ENCODE measurements at places on chromosomes 4 and X. TPM values are rescaled to one million over a fixed set of nuclear protein-coding genes. Genes with fewer than 3 reads are reported as not detected.

SASH3 gene
- total RNA-seq: 108 TPM

PLAC8 gene
- 11.8 TPM for total RNA-seq

GPR34 gene
- total RNA-seq: 0.38 TPM

DGAT2L6 gene
- not detected for total RNA-seq

TCEAL9 gene
- 1.3 TPM for total RNA-seq

ATP8A1 gene
- total RNA-seq: 8.1 TPM

TMEM35A gene
- not detected for total RNA-seq

SRPX2 gene
- total RNA-seq: not detected

CYTL1 gene
- total RNA-seq: not detected

TBX22 gene
- total RNA-seq: not detected

ZIC3 gene
- total RNA-seq: not detected

CFAP47 gene
- not detected for total RNA-seq

PDLIM3 gene
- not detected for total RNA-seq

FREM3 gene
- not detected for total RNA-seq

SHROOM2 gene
- total RNA-seq: not detected

GPRASP1 gene
- 2.1 TPM for total RNA-seq

MAGED4B gene
- 0.53 TPM for total RNA-seq

SSX3 gene
- total RNA-seq: not detected

DUX4 gene
- not detected for total RNA-seq

CLDN2 gene
- not detected for total RNA-seq

FAM133A gene
- total RNA-seq: not detected

CSAG3 gene
- total RNA-seq: not detected

SPATA18 gene
- total RNA-seq: 0.05 TPM

MAGEA8 gene
- total RNA-seq: not detected

GAB3 gene
- 1.5 TPM for total RNA-seq

GABRE gene
- 0.42 TPM for total RNA-seq

IQCM gene
- not detected for total RNA-seq

TCEAL6 gene
- not detected for total RNA-seq

CFAP99 gene
- not detected for total RNA-seq

SPACA5 gene
- total RNA-seq: not detected

MAGED4 gene
- total RNA-seq: 0.60 TPM

TMEM154 gene
- total RNA-seq: 5.6 TPM

CXorf49 gene
- not detected for total RNA-seq

IBSP gene
- total RNA-seq: not detected

P2RY8 gene
- total RNA-seq: 14.4 TPM

CXCL1 gene
- not detected for total RNA-seq

MAPK10 gene
- 0.55 TPM for total RNA-seq

CTAG2 gene
- not detected for total RNA-seq

HDX gene
- 1.3 TPM for total RNA-seq

CCDC110 gene
- not detected for total RNA-seq

CENPE gene
- total RNA-seq: 2.6 TPM

ZNF711 gene
- total RNA-seq: 0.16 TPM

RHOXF1 gene
- total RNA-seq: not detected

BEX1 gene
- 0.32 TPM for total RNA-seq
